Testis (tissue), 5 donors: ENCODE measurements at places on chromosomes 7 and 10. TPM values are rescaled to one million over a fixed set of nuclear protein-coding genes. Genes with fewer than 3 reads are reported as not detected.

HMX3 gene
- total RNA-seq: 0.55 TPM

DNA sequence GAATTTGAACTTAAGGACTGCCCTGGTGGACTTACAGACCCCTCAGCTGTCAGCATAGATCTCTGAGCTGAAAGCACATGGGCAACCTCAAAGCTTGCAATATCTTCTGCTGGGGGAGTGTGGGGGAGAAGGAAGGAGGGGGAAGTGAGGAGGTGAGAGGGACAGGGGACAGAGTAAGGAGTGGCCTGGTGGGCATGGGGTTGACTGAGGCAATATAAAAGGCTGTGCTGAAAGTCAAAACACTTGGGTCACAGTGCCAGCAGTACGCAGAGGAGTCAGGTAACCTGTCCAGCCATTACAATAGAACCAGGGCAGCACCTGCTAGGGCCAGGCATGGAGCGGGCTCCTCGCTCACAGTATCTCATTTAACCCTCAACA lies 43.2 kb downstream of the PPP1R3C start:
- no peak for DNase-seq
- H3K36me3 ChIP-seq: no peaks in the 10 kb centered on the region
- no peak overlapping the region for H3K4me3 ChIP-seq
- peaks cover 24% of the 10 kb centered on the region for H3K4me1 ChIP-seq

TMEM176A gene
- total RNA-seq: 4.2 TPM

- H3K36me3 ChIP-seq: no peaks in the 10 kb centered on the region
- H3K4me3 ChIP-seq: no peak overlapping the region
- DNase-seq: no peak
- no peaks in the 10 kb centered on the region for H3K4me1 ChIP-seq
Observed at GRCh38 chr10:116111483-116112095, 161.4 kb downstream of the GFRA1 start.
